ENCODE measurements at places on chromosomes 2 and 18.

GRCh38 chr2:32553829-32554432 lies 73.9 kb upstream of the TTC27 start:
- no peak for DNase-seq

- no peak for DNase-seq
Measured at GRCh38 chr2:148521181-148521580, 123.4 kb upstream of the EPC2 start.

DNA sequence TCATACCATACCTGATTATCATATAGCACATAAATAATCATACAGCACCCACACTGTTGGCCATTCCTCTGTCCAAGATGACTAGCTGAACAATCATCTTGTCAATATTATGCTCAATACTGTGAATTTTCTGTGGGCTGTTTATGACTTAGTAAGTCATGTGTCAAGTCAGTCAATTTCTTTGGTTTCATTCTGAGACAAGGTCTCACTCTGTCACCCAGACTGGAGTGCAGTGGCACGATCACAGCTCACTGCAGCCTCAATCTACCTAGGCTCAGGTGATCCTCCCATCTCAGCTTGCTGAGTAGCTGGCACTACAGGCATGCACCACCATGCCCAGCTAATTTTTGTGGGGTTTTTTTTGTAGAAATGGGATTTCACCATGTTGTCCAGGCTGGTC lies 5.7 kb downstream of the MCM6 start:
- no peak for DNase-seq

DNA sequence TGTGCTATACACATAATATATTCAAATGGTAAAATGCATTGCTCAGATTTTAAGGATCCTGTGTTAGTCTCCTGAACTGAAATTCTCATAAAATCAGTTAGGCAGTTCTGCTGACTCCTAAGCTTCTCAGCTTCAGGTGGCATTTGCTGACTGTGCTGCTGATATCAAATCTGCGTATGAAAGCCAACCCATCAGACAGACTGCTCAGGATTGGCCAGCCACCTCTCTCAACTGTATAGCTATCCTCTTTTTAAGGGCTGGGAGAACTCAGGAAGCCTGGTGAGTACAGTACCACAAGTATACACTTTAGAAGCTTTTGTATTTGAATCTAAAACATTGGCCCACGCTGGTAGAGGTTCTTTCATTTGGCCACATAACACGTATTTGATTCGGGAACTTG lies 28.7 kb downstream of the PTCD3 start:
- no peak for DNase-seq

- no peak for DNase-seq
Measured at GRCh38 chr2:114406347-114406746, 36.1 kb upstream of the DPP10 start.

GRCh38 chr2:128435576-128436478 lies 117.2 kb upstream of the HS6ST1 start:
- no peak for DNase-seq

DNA sequence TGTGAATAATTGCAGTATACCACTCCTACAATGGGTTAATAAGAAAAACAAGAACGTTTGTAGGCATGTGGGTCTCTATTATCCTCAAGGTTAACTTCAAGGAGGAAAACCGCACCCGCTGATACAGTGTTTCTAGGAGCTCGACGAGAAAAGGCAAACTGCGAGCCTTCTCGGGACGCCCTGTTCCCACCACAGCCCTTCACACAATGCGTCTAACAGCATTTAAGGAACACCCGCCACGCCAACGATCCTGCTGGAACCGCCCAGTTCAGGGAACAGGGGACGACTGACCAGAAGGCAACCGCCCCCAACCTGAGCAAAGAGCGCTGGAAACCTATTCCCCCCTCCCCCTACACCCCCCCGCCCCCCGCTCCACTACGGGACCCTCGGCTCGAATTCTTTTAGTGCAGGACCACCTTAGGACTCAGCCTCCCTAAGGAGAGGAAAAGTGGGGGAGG lies 710 bp upstream of the TMSB10 start:
- DNase-seq = no peak

DNA sequence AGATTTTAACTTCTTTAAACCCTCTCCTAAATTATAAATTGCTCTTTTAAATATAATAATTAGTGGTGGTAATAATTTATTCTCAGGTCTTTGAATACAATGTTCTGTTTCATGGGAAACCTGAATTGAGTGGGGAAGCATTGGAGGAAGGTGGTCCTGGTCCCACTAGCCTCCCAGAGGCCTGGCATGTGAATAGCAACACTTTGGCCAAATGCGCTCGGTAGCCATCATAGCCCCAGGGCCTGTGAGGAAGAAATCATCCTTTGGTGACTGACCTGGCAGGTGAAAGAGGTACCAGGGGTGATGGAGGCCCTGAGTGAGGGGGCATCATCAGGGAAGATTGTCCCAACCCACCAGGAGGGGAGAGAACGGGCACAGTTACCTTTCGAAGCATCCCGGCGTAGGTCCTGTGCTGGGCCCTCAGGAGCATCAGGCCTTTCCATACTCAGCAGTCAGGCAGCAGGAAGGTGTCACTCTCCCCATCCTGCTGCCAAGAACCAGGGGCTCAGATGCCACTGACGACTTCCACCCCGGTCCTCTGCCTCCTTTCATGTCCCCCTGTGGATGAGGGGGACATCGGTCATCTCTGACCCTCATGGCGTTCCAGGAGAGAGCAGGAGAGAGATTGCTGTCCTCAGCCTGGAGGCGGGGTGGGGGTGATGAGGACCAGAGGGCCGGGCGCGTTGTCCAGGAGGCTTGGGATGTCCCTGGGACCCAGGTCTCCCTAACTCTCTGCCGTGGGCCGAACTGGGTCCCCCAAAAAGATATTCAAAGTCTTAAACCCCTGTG lies 78.6 kb upstream of the HPCAL1 start:
- DNase-seq = no peak

DNA sequence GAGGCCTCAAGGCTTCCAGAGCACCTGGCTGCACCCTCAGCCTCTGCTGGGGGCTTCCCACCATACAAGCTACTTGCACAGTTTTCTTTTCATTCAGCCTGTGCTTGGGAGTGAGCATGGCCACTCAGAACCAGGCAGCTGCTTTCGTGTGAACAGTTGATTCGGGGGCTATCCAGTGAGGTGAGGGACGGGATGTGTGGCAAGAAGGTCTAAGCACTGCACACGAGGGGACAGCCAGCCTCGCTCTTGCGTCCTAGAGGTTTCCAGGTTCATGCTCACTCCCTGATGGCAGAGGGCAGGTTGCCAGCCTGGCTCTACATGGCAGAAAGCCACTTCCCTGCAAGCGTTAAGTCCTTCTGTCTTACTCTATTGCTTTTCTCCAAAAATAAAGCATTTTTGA lies 146.2 kb downstream of the MBP start:
- no peak for DNase-seq

DNA sequence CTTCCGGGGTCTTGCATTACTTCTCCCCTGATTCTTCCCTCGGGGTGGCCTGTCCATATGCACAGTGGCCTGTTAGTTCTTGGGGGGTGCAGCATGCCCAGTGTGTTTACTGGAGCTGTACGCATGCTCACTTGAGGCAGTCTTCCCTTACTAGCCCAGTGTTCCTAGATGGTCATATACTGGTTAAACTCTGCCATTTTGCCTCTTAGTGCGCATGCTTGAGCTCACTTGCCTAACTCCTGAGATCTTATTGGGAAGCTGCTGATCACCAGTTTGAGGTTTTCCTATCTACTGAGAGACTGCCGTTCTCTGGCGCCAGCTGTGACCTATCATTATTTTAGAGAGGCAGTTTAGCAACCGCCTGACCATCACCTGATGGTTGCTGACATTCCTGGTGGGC lies 571.2 kb downstream of the ADCYAP1 start:
- DNase-seq = no peak

- peak; percentile 45 for DNase-seq
Measured at GRCh38 chr2:162123806-162124758, 28.0 kb downstream of the GCG start.

- no peak for DNase-seq
Measured at GRCh38 chr2:157173740-157174184, 83.7 kb upstream of the GALNT5 start.

GRCh38 chr18:5894611-5895298 lies 567 bp downstream of the TMEM200C start:
- DNase-seq = no peak

- no peak for DNase-seq
Measured at GRCh38 chr2:51997571-51997970, 965.6 kb upstream of the NRXN1 start.

- DNase-seq = peak; percentile 13
Measured at GRCh38 chr2:20291106-20291564, 59.5 kb downstream of the PUM2 start.

DNA sequence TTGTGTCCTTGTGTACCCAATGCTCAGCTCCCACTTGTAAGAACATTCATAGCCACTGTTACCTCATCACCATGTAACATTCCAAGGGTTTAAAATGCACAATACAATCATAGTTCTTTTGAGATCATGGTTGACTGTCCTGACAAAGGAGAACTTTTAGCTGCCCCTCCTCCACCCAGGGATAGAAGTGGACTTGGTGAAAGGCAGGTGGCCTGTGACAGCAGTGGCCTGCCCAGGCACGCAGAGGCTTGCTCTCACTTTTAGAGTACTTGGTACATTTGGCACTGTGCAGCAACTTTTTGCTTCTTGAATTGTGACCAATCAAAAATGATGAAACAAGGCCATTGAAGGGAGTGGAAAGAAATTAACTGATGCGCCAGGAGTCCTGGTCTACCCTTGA lies 108.7 kb downstream of the ANKRD44 start:
- peak; percentile 31 for DNase-seq

DNA sequence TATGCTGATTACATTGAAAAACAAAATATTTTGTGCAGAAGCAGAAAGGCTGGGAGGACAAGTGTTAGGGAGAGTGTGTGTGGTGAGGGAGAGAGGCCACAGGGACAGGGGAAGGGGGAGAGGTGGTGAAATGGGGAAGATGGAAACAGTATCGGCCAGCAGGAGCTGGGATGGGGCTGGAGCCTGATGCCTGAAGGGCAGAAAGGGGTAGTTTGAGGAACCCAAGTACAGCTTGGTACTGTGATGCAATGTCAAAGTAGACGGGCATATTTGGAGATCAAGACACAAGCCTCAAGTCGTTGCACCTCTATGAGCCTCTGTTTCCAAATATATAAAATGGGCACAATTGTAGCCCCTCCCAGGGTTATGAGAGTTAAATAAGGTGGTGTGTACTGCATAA lies 152.1 kb downstream of the LPIN1 start:
- no peak for DNase-seq
